ENCODE measurements at places on chromosomes 16 and 17.

DNA sequence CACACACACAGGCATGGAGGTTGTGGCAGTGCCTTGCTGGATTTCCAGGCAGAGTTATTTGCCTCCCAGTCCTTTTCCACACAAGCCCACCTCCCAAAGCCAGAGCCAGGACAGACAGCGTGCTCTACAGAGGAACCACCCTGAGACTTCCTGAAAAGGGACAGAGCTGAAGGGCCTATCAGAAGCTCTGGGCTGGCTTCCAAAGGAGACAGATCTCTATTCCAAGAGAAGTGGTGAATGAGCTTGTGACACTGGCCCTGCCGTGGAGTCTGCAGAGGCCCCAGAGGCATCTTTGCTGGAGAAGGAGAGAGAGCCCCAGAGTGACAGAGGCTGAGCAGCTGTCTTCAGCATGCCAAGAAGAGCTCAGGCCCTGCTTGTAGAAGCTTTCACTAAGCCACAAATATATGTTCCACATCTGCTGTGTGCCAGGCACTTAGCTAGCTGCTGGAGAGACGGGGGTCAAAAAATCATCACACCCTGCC, 8.3 kb upstream of the LPCAT2 start:
- no peak for DNase-seq

- DNase-seq: no peak
These were observed 3.7 kb downstream of the NFE2L1 start for GRCh38 chr17:48051706-48052486.

GRCh38 chr16:24174504-24174903, 81.6 kb upstream of the CACNG3 start:
- DNase-seq: no peak

DNA sequence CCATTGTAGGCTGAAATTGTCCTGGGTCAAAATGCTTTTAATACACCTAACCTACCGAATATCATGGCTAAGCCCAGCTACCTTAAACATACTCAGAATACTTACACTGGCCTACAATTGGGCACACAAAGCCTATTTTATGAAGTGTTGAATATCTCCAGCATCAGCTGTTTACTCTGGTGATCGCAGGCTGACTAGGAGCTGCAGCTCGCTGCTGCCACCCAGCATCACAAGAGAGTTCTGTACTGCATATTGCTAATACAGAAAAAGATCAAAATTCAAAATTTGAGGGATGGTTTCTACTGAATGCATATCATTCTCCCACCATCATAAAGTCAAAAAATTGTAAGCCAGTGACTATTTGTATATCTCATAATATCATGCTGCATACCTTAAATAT, 55.3 kb downstream of the ULK2 start:
- DNase-seq: no peak

- DNase-seq: peak; percentile 88
These were observed 17.4 kb upstream of the MTSS2 start for GRCh38 chr16:70703041-70703834.

GRCh38 chr17:80594431-80595269, 50.0 kb downstream of the RPTOR start:
- no peak for DNase-seq

DNA sequence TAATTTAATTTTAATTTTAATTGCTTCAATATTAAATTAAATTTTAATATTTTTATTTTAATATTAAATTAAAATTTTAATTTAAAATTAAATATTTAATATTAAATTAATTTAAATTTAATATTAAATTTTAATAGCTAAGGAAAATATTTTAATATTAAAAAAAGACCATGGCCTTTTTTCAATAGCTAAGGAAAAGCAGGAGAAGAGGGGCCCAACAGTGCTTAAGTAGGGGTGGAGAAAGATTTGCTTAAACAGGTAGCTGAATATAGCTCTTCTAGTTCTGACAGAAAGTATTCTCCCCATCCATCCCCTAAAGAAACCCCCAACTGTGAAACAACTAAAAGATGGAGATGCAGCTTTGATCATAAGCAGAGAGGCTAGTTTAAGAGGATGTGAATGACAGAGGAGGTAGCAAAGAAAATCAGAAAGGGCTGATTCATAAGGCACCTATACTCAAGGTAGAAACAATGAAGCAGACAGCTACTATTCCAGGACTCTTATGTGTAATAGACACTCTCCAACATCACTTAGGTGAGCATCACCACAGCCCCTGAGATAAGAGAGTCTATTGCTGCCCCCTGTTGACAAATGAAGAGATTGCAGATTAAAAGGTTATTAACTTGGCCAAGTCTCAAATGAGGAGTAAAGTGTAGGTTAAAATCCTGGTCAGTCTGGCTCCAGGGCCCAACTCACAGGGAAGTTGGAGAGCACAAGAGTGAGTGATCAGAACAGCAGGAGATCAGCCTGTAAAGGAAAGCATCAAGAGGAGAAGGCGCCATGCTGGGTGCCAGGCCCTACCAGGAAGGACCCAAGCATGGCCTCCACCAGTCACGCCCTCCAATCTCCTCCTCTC, 7.8 kb upstream of the RNASEK start:
- no peak for DNase-seq

DNA sequence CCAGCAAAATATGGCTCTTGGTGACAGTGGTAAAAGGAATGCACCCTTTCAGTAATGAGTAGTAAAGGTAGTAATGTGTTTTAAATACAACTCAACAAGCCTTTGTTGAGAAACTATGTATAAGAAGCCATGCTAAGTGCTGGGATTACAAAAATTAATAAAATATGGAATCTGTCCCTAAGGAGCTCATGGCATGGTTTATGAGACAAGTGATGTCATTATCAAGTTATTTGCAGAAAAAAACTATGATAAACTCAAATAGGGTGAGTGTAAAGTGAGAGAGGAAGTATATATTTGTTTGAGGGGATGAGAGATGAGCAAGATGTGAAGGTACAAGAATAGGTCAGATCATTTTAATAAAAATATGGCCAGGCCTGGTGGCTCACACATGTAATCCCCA, 76.9 kb downstream of the NF1 start:
- DNase-seq: no peak

DNA sequence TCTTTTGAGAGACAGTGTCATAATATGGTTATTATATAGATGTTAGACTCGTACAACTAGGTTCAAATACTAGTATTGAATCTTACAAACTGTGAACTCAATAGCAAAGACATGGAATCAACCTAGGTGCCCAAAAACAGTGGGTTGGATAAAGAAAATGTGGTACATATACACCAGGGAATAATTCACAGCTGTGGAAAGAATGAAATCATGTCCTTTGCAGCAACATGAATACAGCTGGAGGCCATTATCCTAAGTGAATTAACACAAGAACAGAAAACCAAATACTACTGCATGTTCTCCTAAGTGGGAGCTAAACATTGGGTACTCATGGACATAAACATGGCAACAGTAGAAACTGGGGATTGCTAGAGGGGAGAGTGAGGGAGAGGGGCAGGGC, 8.1 kb downstream of the PHKB start:
- no peak for DNase-seq

GRCh38 chr16:86363057-86363490, 147.3 kb upstream of the FOXF1 start:
- DNase-seq: no peak

- DNase-seq: no peak
These were observed 12.8 kb downstream of the PDK2 start for GRCh38 chr17:50107790-50108414.

DNA sequence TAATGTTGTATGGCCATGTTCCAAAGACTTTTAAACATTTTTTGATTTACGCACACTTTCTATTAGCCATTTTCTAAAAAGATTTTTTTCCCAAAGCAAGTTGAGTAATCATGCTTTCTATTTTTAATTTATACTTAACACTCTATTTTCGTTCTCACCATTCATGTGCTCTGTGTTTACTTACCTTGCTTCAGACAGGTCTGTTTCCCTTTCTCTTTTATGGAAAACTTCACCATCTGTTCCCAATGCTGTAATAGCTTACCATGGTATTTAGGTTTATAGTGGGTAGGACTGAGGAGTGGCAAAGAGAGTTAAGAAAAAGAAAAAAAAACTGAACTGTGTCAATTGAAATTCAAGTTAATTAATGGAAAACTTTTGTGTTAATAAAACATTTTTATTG, 37.5 kb upstream of the KCNJ16 start:
- peak; percentile 49 for DNase-seq

DNA sequence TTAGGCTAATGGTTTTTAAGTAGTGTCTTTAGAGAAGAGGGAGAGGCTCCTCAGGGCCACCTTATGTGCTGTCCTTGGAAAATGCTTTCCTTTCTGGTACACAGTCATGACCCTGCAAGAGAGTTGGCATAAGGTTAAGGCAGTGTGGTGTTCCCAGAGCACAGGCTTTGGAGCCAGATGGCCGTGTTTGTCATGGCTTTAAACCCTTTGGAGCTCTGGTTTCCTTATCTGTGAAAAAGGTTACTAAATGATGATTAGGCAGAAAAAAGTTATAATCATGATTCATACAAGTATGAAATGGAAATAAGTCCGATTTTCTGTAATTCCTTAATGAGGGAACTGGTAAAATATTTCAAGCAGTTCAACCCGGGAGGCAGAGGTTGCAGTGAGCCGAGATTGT, 13.2 kb downstream of the UTP4 start:
- DNase-seq: peak; percentile 39

- no peak for DNase-seq
These were observed 33.1 kb downstream of the ZNF423 start for GRCh38 chr16:49822649-49823370.

DNA sequence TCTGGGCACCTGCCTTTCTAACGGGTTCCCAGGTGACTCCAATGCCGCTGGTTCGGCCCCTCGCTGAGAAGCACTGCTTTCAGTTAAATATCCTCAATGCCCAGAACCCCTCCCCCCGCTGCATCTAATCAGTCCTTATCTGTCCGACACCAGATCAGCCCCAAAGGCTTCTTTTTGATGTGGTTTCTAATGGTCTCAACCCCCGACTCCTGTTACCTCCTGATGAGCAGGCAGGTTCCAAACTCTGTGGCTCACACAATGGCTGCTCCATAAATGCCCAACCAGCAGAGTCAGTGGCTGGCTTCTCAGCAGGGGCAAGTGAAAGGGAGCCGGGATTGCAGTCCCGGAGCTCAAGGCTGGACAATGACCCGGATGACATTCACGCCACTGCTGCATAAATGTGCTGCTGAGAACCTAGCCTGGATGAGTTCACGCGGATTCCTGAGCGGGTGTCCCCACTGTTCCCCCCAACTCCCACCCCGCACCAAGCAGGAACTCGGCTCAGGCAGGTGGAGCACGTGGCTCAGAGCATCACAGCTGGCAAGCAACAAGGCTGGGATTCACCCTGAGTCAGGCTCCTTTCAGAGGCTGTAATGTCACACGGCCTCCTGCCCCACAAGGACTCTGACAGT, 1.0 kb upstream of the SLC38A8 start:
- DNase-seq: no peak

DNA sequence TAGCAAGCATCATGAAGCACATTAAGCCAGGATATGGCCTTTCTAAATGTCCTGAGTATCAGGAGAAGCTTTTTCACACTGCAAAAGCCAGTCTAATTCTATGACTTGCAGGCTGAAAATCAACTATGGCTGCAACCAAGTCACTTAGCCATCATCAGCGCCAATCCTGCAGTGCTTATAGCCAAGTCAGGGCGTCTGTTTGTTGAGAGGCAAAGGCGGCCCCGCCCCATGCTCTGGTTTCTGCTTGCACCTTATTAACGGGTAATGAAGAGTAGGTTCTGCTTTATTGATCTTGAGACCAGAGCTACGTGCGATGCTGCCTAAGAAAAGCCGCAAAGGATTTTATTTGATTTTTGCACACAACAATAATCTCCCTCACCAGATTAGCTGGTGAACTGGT, 88.4 kb downstream of the CDH13 start:
- no peak for DNase-seq

DNA sequence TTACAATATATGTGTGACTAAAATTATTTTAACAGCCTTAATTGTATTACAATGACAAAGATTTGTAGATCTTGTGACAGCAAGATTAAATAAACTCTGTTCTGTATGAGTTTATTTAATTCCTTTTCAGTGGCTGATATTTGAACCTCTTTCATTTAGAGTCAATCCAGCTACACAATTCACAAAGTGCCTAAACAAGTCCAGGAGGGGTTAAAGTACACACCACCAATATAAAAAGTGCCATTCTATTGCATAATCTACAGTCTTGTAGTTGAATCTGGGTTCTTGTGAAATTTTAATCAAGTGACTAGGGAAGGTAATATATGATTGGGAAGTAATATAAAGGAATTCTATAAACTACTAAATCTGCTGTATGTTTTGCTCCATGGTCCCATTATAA, 3.9 kb upstream of the NFAT5 start:
- no peak for DNase-seq

DNA sequence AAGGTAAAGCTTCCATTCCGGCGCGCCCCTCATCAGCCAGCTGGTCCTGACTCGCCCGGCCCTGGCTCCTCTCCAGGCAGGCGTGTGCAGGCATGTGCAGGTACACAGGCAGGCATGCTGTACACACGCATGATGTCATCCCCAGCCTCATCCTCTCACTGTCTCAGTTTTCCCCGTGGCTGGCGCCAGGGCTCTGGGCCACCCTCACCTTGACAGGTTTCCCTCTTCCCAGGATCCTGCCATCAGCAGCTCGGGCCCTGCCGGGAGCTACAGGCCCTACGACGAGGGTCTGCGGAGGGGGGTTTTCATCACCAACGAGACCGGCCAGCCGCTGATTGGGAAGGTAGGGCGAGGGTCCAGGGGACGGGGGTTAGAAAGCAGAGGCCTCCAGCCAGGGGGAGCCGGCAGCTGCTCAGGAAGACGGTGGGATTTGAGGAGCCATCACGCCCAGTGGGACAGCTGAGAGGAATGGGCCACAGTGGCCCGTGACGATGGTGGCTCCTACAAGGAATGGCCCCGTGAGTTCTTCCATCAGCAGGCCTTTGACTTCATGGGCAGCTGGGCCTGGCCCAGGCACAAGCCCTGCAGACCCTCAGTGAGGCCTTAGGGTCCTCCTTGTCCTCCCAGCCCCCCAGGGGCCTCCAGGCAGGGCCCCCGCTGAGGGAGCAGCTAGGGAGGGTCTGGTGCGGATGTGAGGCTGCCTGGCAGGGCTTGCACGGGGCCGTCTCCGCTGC, 8.5 kb downstream of the GAA start:
- DNase-seq: no peak

- DNase-seq: no peak
These were observed 15.1 kb downstream of the CDH8 start for GRCh38 chr16:62021161-62021581.

- DNase-seq: no peak
These were observed 24.4 kb upstream of the ETV4 start for GRCh38 chr17:43570518-43570928.

DNA sequence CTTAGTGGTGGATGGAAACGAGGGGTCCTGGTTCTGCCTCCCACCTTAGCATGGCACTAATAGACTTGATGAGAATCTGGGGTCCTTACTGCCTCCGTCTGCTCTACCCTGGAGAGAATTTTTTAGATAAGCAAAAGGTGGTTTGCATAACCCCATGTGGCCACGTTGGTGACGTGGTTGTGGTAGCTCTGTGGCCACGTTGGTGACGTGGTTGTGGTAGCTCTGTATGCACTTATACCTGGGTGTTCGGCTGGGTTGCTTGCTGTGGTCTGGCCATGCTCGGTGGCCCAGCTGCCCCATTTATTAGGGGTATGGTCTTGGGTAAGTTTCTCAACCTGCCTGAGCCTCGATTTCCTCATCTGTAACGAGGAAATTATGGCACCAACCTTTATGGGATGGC, 13.0 kb downstream of the SPIRE2 start:
- no peak for DNase-seq
